Type B pancreatic cell (in vitro differentiated cells): ENCODE measurements at places on chromosomes 3 and 15.
A peak's percentile ranks its signal among the peaks of the same experiment; 100 is the strongest.

DNA sequence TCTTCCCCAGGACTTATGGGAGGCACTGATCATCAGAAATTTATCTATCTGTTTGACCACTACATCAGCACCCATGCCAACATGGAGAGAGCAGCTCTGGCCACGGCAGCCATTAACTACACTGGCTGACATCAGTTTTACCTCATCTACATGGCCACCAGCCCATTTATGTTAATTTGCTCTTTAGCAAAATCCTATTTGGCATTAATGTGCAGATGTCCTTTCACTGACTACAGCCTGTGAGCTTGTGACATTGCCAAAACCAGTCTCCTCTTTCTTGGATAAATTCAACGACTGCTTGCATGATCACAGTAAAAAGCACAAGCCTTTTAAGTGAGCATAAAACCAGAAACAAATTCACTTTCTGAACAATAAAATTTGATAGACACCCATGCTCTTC lies 47.5 kb downstream of the NR1I2 start:
- DNase-seq, result no peak
- no peak overlapping the region for H3K27ac ChIP-seq
- no peaks in the 10 kb centered on the region for H3K27me3 ChIP-seq
- H3K4me1 ChIP-seq, result peaks cover 20% of the 10 kb centered on the region
- no peak overlapping the region for H3K4me3 ChIP-seq

DNA sequence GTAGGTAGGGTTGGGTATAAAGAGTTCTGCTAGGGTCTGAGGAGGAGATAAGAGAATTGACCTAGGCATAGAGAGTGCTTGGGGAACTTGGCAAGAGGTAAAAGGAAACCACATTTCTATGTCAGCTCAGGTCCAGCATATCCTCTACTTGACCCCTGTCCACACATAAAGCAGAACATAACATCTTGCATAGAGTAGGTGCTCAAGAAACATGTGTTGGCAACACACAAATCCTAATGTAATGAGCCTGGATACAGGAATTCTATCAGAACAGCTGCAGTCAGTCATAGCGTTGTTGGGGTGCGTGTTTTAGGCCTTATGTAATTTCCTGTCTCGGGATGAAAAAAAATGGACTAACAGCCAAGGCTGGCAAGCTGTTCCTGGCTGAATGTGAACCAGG lies 35.0 kb upstream of the PLCL2 start:
- peaks cover 6% of the 10 kb centered on the region for H3K27me3 ChIP-seq
- no peaks in the 10 kb centered on the region for H3K36me3 ChIP-seq
- H3K4me1 ChIP-seq, result peaks cover 6% of the 10 kb centered on the region
- no peak for DNase-seq
- H3K27ac ChIP-seq, result no peak overlapping the region

- no peaks in the 10 kb centered on the region for H3K4me1 ChIP-seq
- peaks cover 10% of the 10 kb centered on the region for H3K36me3 ChIP-seq
- no peak overlapping the region for H3K4me3 ChIP-seq
Observed at GRCh38 chr15:78018445-78018844, 59.1 kb downstream of the TBC1D2B start.

- H3K27ac ChIP-seq, result no peak overlapping the region
- DNase-seq, result no peak
- H3K27me3 ChIP-seq, result no peaks in the 10 kb centered on the region
- no peak overlapping the region for H3K4me3 ChIP-seq
- H3K36me3 ChIP-seq, result peaks cover 22% of the 10 kb centered on the region
- H3K4me1 ChIP-seq, result no peaks in the 10 kb centered on the region
Observed at GRCh38 chr3:57893668-57894067, 114.6 kb upstream of the FLNB start.

- H3K36me3 ChIP-seq, result peaks cover 4% of the 10 kb centered on the region
- no peak overlapping the region for H3K4me3 ChIP-seq
- no peak for DNase-seq
- peaks cover 28% of the 10 kb centered on the region for H3K4me1 ChIP-seq
- H3K27ac ChIP-seq, result peak overlapping the region; percentile 9
Observed at GRCh38 chr3:51618496-51618895, 52.6 kb upstream of the TEX264 start.

GRCh38 chr15:51425517-51426040 lies 84.1 kb downstream of the GLDN start:
- no peaks in the 10 kb centered on the region for H3K36me3 ChIP-seq
- no peak for DNase-seq
- H3K4me3 ChIP-seq, result no peak overlapping the region
- no peak overlapping the region for H3K27ac ChIP-seq
- no peaks in the 10 kb centered on the region for H3K27me3 ChIP-seq

GRCh38 chr3:52162250-52162872 lies 8.1 kb upstream of the POC1A start:
- H3K27ac ChIP-seq, result no peak overlapping the region
- H3K36me3 ChIP-seq, result no peaks in the 10 kb centered on the region
- no peak overlapping the region for H3K4me3 ChIP-seq
- no peak for DNase-seq
- peaks cover 5% of the 10 kb centered on the region for H3K27me3 ChIP-seq

DNA sequence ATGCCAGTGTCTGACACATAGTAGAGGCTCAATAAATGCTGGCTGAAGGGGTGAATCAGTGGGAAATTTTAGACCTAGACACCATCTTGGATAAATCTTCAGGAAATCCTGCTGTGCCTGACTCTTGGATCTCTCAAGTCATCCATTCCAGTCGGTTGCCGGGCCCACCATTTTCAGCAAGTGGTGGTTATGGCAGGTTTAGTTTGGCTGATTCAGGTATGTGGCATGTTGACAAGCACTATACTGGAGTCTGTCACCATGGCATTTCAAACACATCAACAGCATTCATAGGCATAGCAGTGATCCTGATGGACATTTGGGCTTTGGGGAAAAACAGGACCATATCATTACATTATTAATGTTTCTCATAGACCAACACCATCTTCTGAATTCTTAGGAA lies 25.7 kb upstream of the APH1B start:
- peaks cover 28% of the 10 kb centered on the region for H3K4me1 ChIP-seq
- no peak for DNase-seq
- no peaks in the 10 kb centered on the region for H3K27me3 ChIP-seq
- no peak overlapping the region for H3K27ac ChIP-seq
- no peak overlapping the region for H3K4me3 ChIP-seq

DNA sequence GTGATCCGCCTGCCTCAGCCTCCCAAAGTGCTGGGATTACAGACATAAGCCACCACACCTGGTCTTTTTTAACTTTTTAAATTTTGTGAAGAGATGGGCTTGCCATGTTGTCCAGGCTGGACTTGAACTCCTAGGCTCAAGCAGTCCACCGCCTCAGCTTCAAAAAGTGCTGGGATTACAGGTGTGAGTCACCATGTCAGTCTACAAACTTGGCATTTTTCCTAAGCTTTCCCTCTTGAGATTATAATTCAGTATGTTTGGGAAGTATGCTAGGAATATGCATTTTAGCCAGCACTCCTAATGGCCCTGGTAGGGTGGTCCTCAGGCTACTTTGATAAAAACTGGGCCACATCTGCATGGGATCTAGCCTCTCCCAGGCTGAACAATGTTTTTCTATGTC lies 4.4 kb downstream of the WDR73 start:
- H3K27ac ChIP-seq, result no peak overlapping the region
- no peaks in the 10 kb centered on the region for H3K27me3 ChIP-seq
- DNase-seq, result no peak
- peaks cover 11% of the 10 kb centered on the region for H3K4me1 ChIP-seq
- peaks cover 32% of the 10 kb centered on the region for H3K36me3 ChIP-seq
